ENCODE measurements at places on chromosomes 7 and 10. TPM values are rescaled to one million over a fixed set of nuclear protein-coding genes. Genes with fewer than 3 reads are reported as not detected.
A peak's percentile ranks its signal among the peaks of the same experiment; 100 is the strongest.

- no peak for DNase-seq
Measured at GRCh38 chr10:37803269-37803668, 54.1 kb downstream of the ZNF248 start.

DNA sequence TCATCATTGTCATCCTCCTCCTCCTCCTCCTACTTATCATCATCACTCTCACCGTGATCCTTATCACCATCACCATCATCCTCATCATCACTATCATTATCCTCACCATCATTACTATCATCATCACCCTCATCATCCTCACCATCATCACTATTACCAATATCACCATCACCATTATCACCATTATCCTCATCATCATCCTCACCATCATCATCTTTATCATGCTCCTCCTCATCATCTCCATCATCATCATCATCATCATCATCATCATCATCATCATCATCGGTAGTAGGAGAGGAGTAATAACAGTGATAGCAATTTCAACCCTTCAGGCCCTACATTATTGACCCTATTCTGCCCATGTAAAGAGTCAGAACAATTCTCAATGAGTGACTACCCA is 345.9 kb upstream of the ZNF32 start:
- no peak for DNase-seq

DNA sequence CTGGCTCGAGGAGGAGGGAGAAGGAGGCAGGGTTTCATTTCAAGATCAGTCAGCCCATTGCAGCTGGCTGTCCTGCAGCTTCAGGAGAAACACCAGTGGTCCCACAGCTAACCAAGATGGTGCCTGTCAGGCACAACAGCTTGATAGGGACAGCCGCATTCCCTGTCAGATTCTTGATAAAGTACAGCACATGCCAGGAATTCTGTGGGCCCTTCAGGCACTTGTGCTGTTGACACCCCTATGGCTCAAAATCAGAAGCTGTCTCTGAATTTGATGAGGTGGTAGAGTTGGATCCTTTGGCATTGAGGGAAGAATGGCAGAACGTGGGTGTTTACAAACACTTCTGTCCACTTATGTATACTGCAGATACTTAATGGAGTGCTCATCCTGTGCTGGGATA is 354.3 kb downstream of the KCNMA1 start:
- DNase-seq = peak; percentile 30

DNA sequence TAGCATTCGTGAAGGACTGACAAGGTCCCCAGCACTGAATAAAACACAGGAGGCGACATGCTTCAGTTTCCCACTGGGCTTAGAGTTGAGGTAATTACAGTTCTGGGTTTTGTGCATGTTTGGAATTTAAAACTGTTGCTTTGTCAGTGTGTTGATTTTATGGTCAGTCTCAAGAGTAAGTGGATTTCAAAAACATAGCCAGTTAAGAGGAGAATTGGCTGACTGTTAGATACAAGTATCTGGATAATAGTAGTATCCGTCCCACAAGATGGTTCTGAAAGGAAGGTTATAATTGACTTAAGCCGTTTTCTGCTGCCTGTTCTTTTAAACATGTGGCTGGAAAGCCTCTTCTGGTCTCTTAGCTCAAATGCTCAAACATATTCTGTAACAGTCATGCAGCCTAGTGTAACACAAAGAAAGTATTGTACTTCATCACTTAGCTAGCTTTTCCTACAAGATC is 170.9 kb downstream of the POLR1F start:
- peak; percentile 57 for DNase-seq

DNA sequence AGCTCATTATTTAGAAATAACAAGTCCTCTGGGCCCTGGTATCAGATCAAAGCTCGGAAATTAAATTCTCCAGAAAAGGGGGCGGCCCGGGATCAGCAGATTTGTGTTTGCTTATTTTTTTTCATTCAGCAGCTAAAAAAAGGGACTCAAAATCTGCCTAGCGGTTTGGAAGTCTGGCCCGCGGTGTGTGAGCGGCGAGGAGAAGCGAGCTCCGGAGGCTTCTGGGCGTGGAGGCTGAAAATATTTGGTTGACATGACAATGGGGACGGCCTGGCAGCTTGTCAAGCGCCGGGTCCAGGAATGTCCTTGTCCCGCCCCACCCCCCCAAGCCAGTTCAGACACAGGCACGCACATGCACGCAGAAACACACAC is 43.4 kb downstream of the FOXL3 start:
- peak; percentile 89 for DNase-seq

The SMO gene
- total RNA-seq = 4.3 TPM

GRCh38 chr7:2309889-2310331 is 4.3 kb downstream of the SNX8 start:
- DNase-seq = peak; percentile 18

- DNase-seq = peak; percentile 31
Measured at GRCh38 chr10:6348096-6348874, 145.6 kb downstream of the PFKFB3 start.

DNA sequence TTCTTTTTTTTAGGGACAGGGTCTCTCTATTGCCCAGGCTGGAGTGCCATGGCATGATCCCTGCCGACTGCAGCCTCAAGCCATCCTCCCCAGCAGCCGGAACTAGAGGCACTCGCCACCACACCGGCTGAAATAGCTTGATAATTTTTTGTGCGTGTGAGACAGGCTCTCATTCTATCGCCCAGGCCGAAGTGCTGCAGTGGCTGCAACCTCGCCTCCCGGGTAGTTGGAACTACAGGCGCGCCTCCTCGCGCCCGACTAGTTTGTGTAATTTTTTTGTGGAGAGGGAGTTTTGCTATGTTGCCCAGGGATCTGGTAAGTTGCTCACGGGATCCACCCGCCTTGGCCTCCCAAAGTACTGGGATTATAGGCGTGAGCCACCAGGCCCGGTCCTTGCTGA is 1.9 kb downstream of the BUD23 start:
- DNase-seq = no peak

DNA sequence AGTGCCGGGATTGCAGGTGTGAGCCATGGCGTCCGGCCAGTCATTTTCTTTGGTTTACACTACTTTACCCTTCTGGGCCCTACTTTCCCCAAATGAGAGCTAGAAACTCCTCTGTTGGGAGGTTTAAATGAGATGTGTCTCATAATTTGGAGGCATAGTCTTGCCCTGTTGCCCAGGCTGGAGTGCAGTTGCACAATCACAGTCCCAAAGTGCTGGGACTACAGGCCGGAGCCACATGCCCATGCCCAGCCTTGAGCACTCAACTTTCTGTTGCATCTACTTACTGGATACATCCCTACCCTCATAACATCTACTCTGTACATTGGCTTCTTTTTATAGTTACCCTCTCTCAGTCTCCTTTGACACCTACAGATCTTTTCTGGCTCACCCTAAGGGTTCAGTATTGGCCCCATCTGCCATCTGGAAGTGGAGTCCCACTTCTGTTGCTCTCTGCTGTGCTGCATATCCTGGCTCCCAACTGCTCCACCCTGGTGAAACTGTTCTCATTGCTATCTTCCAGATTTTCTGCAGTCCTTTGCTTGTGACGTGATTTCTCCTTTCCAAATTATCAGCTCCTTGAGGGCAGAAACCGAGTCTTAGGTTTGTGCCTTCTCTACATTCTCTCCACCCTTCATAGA is 8.4 kb downstream of the EIF4H start:
- no peak for DNase-seq

DNA sequence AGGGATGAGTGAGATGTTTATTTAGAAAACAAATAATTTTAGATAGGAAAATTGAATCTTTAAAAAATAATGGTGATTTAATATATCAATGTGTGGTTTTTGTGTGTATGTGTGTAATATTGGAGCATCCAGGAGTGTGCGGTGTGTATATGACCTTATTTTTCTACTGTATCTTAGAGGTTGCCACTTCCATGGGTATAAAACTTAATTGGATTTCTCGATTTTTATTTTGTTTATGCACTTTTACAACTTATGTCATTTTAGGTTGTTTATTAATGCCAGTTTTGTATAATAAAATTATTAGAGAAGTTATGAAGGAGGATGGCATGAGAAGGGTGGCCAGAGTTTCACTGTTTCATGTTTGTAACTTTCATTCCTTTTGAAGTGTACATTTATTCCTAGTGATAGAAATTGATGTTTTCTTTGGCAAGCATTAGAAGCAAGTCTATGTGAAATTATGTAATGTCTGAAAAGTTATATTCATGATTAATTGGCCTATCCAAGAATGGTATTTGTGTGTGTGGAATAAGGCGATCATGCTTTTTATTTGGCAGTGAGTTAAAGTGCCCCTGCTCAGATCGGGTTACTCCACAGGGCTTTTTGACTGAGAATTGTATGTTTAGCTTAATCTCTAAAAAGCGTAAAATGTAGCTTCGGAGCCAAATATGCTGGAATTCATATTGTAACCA is 110.3 kb downstream of the KAT6B start:
- peak; percentile 40 for DNase-seq

DNA sequence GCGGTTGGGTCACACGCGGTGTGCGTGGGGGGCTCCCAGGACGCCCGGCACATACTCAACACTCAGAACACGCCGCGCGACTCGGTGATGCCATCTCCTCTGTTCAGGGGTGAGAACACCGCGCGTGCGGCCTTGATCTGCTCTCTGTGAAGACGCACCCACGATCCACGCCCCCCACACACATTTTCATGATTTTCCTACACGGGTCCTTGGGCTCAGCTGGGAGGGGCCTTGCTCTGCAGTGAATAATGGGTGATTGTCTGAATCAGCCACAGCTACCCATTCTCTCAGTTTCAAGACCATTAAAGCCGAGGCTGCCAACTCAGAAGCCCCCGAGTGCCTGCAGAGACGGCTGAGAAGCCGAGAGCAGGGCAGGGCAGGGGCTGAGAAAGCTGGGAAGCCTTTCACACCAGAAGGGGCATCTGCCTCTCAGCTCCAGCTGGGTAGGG is 54.3 kb upstream of the PDGFA start:
- DNase-seq = no peak

The EIF5AL1 gene
- total RNA-seq = 0.31 TPM

DNA sequence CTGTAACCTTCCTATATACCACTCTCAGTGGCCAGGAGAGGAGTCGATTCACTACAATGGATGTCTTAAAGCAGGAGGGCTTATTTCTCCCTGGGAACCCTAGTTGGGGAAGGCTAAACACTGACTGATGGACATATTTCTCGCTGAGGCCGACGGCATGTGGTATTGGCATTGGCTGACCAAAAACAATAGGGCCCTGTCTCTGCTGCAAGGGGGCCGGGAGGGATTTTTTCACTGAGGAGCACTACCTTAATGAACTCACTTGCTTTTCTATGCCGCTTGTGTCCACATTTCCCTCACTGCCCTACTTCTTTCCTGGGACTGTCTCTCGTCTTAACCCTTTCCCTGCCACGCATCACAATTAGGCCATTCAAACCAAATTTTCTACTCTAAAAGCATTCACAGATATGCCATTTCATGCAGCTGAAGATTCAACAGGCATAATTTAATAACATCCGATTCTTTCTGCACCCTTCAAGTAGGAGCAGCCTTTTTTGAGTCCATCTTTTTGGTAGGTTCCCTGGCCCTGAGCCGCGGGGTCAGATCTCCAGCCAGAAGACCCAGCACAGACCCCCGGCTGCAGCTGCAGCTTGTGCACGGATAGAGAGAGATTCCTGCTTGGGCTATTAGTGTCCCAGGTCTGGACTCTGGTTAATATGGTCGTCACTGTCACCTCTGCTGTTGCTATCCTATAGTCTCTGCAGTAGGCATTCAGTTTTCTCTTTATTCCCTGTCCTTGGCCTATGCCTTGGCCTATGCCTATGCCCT is 118.7 kb downstream of the HIPK2 start:
- no peak for DNase-seq

The OR2A1 gene
- not detected for total RNA-seq

GRCh38 chr10:121375172-121375571 is 223.1 kb downstream of the FGFR2 start:
- DNase-seq = no peak

DNA sequence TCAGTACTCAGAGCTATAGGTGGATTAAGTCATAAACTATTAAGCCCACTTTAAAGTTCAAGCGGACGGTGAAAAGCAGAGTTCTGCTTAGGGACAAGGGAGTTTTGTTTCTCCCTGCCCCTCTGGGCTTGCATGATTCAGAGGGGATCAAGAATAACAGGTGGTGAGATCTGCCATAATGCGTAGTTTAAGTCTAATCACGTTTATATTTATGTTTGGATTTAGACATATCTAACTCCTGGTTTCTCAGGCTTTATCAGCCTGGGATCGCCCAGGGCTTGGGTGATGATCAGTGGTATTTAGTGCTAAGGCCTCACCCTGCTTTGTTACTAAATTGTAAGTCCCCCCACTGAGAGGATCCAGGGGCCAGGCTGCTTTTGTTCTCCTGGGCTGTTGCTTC is 335.4 kb upstream of the NRP1 start:
- no peak for DNase-seq

The RAB19 gene
- not detected for total RNA-seq

The SMKR1 gene
- 3.9 TPM for total RNA-seq

The POLR1F gene
- 28.4 TPM for total RNA-seq

DNA sequence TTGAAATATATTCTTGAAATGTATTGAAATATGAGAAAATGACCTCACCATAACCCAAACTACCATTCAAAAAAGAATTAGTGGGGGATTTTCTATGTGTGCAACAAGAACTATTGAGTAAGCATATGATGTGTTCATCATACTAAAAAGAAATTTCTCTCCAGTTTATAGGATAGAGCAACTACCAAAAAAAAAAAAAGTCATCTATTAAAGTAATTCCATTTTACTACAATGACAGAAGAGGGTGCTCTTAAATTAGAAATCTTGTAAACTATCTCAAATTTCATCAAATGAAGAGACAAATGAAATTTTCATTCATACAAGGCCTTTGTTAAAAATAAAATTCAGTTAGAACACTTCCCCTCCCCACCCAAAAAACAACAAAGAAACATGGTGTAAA is 195.4 kb upstream of the PLXDC2 start:
- peak; percentile 36 for DNase-seq

The PTPN20 gene
- not detected for total RNA-seq

The LEP gene
- not detected for total RNA-seq
